ENCODE measurements at places on chromosomes 16 and 17.

DNA sequence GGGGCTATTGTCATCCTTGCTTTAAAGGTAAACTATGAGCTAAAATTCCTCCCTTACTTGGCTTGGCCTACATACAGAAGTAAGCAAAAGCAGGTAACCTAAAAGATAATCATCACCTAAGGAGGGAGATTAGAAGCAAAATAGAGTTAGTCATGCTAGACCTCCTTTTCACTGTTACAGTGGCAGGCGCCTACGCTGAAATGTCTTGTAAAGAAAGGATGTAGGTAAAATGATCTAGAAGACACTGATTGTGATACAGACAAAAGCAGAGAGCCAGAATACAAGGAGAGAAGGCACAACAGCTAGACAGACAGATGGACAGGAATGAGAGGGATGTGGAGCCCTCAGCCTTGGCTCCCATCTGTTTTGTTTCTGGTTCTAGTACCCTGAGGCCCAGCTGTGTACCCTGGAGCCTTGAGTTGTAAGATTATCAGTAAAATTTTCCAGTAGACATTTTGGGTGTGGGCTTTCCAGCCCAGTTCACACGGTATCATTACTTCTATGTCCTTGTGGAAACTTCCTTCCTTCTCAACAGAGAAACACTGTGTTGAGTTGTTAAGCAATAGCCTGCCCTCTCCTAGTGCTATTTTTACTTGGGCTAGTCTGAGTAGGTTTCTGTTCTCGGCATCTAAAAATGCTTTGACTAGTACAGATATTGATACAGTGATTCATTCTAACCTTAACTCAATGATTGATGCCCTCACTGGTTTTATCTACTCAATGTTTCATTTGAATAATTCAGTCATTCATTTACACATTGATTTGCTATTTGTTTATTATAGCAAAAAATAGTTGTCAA lies 7.7 kb upstream of the C16orf78 start:
- no peak for DNase-seq

DNA sequence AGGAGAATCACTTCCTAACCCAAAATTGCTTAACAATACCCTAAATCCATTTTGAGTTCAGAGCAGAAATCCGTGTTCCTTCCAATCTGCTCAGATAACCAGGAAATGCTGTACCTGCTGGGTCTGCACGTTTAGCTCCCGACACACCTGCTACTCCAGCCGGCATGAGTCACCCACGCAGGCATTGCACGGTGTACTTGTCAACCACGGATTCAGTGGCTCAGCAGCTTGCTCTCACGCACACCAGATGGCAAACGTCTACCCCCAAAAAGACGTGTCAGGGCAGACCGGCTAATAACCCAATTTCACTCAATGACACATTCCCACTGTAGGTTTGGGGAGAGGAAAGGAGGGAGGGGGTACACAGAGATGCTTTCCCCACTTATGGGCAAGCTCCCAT lies 468.1 kb downstream of the SOX9 start:
- peak; percentile 39 for DNase-seq

DNA sequence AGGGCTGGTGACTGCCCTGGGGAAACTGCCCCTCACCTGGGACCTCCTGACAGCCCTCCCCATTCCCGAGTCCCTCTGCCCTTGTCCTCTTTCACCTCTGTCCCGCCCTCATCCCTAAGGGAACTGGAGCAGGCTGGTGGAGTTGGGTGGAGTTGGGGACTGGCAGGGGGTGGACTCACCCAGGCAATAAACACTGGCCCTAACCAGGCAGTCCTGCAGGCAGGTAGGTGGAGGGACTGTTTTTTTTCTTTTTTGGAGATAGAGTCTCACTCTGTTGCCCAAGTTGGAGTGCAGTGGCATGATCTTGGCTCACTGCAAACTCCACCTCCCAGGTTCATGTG lies 11.7 kb downstream of the GCGR start:
- no peak for DNase-seq

GRCh38 chr16:4257646-4258556 lies 14.9 kb downstream of the TFAP4 start:
- DNase-seq: no peak

GRCh38 chr16:84239141-84239769 lies 557 bp downstream of the KCNG4 start:
- no peak for DNase-seq

- DNase-seq: no peak
Measured at GRCh38 chr16:22624038-22624799, 113.5 kb downstream of the NPIPB5 start.

GRCh38 chr17:177155-177554 lies 4.3 kb downstream of the DOC2B start:
- DNase-seq: no peak

GRCh38 chr17:48180842-48181629 lies 73.5 kb downstream of the SNX11 start:
- DNase-seq: no peak

GRCh38 chr17:59746849-59747445 lies 39.5 kb downstream of the VMP1 start:
- DNase-seq: peak; percentile 15

DNA sequence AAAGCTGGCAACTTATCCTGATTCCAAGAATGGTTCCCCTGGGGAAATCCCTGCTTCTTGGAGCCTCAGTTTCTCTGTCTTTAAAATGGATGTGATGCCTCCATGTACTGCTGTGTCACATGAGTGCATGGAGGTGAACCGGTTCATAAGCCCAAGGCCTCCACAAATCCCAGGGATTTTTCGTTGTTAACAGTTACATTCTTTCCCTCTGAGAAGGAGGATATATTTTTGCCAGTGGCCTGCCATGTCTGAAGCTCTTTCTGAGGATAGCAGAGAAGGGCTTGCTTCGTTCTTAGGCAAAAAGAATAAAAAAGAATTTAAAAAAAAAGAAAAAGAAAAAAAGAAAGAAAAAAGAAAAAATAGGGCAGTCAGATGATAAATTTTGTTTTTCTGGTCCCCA lies 52.2 kb upstream of the CIBAR2 start:
- no peak for DNase-seq

GRCh38 chr16:49799172-49799571 lies 56.7 kb downstream of the ZNF423 start:
- DNase-seq: no peak

DNA sequence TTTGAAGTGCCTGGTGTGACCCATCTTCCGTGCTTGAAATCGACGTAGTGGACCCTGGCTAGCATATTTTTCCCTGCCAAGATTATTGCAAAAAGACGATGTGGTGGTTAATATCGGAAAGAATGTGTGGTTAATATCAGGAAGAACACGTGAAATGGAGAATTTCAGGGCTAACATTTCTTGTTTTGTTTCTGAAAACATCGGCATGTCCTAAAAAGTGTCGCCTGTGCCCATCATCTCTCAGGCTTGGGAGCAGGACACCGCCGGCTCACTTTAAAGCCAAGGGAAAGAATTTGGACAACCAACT lies 345 bp upstream of the DCXR start:
- no peak for DNase-seq

GRCh38 chr16:48366165-48367093 lies 18.8 kb downstream of the SIAH1 start:
- DNase-seq: peak; percentile 64

GRCh38 chr17:17684906-17685774 lies 3.9 kb downstream of the RAI1 start:
- no peak for DNase-seq

DNA sequence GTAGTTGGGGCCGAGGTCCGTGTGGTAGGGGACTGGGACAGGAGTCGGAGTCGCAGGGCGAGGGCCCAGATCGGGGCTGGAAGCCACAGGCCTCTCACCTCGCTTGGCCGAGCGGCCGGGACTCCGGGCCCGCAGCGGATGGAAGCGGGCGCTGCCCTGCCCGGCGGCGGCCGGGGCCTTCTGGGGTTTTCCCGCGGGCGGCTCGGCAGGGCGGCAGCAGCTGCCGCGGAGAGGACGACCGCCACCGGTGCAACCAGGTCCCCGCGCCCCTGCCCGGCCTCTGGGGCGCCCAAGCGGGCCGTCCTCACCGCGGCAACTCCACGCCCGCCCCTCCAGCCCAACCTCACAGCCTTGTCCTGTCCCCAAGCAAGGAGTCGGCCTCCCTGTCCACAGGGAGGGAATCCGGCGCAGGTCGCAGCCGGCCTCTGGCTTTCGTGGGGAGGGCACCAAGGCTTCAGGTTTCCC lies 15.6 kb upstream of the UTP6 start:
- no peak for DNase-seq

DNA sequence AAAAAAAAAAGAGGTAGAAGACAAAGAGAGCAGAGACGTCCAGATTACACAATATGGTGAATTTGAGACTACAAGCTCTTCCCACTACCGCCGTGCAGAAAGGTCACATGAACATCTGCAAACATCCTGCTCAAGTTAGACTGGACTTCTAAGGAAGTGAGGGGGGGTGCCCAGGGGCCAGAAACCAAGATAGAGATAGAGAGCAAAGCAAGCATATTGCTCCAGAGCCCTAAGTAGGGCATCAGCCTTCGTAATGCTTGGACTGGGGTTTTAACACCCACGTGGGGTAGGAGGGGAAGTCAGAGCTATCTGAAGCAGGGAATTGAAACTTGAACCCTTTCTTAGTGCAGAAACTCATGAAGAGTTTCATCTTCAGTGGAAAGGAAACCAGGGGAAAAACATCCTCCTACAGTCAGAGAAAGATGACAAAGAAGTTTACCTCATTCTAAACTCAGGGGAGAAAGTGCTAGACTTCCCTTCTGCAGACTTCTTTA lies 8.7 kb downstream of the CLEC19A start:
- DNase-seq: no peak

- no peak for DNase-seq
Measured at GRCh38 chr17:82127704-82128103, 29.7 kb upstream of the FASN start.

- no peak for DNase-seq
Measured at GRCh38 chr17:51662204-51663056, 402.1 kb downstream of the UTP18 start.

Measured in AG08396 (cell line).